Hindlimb muscle (tissue), 1 donor: ENCODE measurements at places on chromosomes 3 and 15. TPM values are rescaled to one million over a fixed set of nuclear protein-coding genes. Genes with fewer than 3 reads are reported as not detected.

EXD1 gene
- polyA plus RNA-seq: 0.12 TPM

DNA sequence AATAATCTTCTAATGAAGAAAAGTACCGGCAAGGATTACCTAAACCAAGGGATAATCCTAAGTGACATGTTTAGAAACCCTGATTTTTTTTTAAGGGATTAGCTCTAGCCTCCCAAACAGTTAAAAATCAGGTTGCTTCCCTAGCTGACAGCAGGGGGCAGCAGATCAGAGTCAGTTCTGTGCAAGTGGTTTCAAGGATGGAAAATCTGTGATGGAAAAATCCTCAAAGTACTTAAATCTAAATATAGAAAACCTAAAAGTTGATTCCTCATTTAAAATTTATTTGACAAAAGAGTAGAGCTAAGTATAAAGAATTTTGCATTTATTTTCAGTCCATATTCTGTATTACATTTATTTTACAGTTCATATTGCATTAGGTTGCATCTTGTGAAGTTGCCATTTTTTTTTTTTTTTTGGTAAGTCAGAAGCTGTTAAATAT is 107.6 kb downstream of the PEX5L start:
- no peak for DNase-seq

DNA sequence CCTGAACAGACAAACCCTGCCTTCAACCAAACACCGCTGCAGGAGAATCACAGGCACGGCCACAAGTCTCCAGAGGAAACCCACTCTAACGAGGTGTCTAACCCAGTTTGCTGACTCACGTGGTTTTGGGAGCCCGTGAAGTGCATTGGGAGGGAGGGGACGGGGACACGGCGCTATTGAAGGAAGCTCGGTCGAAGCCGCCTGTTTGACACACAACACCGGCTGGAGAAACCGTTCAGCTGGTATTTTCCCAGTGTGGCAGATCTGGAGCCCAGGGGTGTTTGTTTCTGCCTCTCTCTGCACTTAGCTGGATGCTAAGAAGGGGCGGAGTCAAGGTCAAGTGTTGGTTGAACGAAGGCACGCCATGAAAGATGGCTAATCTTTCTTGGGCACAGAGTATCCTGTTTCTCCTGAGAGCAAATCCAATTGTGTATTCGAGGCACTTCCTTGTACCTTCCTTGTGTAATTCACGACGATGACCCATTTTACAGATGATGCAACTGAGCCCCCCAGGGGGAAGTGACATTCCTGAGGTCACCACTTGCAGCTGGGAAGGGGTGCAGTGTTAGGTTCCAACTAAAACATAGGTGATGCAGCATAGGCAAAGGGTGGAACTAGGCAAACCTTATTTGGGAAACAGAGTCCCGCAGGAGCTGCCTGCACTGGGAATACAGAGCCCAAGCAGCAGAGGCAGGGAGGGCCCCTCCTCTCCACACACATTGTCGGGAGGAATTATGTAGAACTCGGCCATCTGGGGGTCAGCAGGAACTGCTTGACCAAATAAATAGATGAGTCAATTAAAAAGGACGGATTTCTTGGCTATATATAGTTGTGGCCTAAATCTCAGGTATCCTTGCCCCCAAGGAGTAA is 22.5 kb downstream of the SLC6A6 start:
- no peak for DNase-seq

GRCh38 chr3:107235193-107235927 is 141.9 kb upstream of the CCDC54 start:
- peak; percentile 45 for DNase-seq

- DNase-seq: no peak
Measured at GRCh38 chr15:76815421-76815820, 89.7 kb downstream of the SCAPER start.

DNA sequence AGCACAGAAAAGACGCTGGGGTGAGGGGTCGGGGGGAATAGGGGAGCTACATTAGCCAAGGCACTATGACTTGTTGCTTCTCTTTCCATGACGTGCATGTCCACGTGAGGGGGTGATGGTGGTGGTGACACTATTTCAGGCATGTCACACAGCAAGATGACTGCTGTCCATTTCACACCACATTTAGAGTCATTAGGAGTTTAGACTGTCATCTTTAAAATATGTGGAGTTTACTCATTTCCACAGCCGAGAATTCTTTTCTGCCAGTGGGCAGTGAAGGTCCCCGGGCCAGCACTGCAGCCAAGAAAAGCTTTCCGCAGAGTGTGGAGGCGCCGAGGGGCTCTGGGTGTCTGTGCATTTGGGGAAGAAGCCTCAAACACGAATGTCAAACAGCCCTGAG is 954 bp upstream of the DGKG start:
- DNase-seq: no peak

- DNase-seq: no peak
Measured at GRCh38 chr15:24748812-24749439, 73.4 kb downstream of the NPAP1 start.

C15orf39 gene
- 9.7 TPM for polyA plus RNA-seq

- no peak for DNase-seq
Measured at GRCh38 chr15:94004697-94005096, 226.7 kb upstream of the MCTP2 start.

DNA sequence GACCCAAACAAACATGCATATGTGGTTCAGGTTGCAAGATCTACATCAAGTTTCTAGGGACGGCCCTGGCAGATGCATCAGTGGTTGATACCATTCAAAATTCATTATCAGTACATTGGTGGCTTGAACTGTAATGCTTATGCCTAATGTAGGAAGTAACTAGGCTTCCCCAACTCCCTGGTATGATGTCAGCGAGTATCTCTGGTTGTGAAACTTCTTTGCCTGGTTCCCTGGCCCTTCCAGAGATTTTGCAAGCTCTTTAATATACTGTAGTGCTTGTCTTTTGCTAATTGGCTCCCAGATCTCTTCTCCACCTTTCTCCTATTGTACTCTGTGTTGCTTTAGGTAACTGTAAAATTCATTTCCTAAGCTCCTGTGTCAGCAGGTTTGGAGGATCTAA is 114.8 kb upstream of the RARB start:
- DNase-seq: no peak

DNA sequence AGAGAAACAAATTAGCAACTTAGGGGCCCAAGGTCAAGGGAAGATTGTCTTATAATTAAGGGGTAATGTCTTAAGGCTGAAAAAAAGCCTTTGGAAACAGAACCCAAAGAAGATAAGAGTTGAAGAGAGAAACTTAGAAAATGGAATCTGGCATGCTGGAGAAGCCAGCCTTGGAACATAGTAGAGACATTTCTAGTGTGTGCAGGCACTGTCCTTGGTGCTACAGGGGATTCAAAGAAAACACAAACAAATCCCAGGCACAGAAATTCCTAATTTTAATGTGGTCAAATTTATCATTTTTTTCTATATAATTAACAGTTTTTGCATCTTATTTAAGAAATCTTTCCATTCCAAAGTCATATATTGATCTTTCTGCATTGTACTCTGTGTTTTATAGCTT is 89.4 kb downstream of the NR1D2 start:
- no peak for DNase-seq

CYP8B1 gene
- polyA plus RNA-seq: 0.05 TPM

DNA sequence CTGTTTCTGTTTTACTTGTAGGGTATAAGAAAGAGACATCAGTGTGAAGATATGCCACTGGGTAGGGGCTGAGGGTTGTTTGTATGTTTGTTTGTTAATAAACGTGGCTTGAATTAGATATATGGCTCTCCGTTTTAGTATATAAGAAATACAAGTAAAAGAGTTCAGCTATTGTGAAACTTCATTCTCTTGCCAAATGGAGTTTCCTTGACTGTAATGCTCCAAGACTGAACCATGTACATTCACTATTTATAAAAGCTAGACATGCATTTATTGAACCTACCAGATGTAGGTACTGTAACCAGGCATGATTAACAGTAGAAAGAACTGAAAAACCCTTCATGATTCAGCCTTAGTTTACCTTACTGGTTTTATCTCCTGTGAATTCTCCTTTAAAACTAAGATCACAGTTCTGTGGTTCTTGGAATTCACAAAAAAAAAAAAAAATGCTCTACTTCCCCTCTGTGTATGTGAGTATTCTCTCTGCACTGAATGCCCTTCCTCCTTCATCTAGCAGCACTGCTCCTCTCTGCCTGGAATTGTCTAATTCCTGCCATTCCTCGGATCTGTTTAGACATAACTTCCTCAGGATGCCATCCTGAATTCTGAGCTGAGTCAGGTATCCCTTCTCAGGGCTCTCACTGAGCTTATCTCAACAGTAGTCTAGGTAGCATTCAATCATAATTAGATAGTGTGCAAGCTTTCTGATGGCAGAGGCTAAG is 504.4 kb downstream of the FHIT start:
- no peak for DNase-seq

DNA sequence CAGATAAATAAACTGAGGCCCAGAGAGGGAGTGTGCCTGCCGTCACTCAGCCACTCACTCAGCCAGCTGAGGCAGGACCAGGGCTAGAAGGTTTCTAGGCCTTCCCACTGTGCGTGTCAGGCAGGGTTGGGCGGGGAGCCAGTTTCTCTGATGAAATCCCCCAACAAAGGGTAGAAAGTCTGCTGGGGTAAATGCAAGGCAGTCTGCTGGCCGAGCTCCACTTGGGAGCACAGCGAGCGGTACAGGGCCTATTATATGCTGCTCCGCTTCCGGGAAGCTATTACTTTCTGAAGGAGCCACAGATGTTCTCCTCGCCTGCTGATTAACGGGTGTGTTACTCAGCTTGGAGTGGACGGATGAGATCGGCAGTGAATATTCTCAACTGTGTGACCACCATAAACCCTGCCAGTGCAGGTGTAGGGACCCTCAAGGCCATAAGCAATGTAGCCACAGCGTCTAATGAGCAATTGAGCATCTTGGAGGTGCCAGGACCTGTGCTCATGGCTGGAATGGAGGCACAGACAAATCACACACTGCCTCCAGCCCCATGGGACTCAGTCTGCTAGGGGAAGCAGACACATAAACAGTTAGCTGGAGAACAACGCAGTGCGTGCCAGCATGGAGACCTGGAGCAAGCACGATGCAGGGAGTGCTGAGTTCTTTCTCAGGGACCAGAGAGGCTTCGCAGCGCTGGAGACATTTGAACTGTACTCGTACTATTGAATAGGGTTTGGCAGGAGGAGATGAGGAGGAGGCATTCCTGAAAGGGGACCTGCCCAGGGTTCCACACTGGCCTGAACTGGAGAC is 42.1 kb downstream of the CORO2B start:
- DNase-seq: peak; percentile 51

WDR93 gene
- 0.14 TPM for polyA plus RNA-seq

GRCh38 chr15:48963524-48964113 is at the start of gene SHC4:
TSS of gene SHC4 (minus strand) at chr15:48963919. CDS start at chr15:48963015, 904 bp downstream.
- DNase-seq: peak; percentile 71
